ENCODE measurements at places on chromosomes 6 and 20.

GRCh38 chr20:54474866-54475265 lies 527 bp upstream of the DOK5 start:
- no peak for DNase-seq

DNA sequence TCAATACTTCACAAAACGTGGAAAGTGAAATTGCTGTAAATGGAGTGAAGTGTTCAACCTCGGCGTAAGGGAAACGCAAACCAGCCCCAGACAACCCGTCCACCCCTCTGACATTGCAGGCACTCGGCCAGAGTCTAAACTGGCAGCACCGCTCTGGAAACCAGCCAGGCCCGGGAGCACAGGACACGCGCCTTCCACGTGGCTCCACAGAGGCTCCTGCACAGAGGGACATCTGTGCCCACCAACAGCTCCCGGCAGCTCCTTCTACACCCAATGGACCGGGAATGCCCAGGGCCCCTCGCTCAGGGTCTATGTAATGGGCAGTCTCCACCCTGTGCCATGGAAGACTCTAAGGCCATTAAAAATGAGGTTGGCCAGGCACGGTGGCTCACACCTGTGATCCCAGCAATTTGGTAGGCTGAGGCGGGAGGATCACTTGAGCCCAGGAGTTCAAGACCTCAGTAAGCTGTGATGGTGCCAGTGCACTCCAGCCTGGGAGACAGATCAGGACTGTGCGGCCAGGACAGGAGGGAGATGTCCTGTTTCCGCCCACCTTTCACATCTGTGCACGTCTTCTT lies 3.4 kb upstream of the HELZ2 start:
- DNase-seq: no peak

- no peak for DNase-seq
Observed at GRCh38 chr6:161038229-161039031, 46.9 kb downstream of the MAP3K4 start.

GRCh38 chr6:80338201-80338836 lies 231.8 kb downstream of the BCKDHB start:
- DNase-seq: peak; percentile 93

DNA sequence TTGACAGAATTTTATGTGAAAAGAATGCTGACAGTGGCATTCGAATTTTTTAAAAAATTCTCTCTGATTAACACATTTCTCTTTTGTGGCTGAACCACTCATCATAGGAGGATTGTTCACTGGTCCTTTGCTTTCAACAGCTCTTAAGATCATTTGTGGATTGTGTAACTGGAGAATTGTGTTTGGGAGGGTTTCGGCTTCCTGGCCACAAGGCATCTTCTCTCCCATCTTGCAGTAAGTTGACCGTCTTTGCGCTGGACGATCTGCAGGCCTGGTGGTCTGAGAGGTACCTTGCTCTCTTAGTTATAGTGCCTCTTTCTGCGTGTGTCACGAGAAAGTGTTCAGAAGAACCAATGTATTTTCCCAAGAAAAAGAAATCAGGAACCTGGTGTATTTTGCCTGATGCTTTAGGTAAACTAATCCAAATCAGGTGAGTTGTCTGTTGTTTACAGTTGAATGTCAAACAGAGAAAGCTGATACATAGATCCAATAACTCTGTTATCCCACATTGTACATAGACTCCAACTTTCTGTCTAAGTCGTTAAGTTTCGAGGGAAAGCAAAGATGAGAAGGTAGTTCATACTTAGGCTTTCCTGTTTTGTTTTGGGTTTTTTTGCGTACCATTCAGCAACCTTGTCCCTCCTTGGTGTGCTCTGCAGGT lies 14.8 kb upstream of the EXOC2 start:
- no peak for DNase-seq

- DNase-seq: no peak
Observed at GRCh38 chr6:136757150-136757549, 35.1 kb downstream of the MAP3K5 start.

DNA sequence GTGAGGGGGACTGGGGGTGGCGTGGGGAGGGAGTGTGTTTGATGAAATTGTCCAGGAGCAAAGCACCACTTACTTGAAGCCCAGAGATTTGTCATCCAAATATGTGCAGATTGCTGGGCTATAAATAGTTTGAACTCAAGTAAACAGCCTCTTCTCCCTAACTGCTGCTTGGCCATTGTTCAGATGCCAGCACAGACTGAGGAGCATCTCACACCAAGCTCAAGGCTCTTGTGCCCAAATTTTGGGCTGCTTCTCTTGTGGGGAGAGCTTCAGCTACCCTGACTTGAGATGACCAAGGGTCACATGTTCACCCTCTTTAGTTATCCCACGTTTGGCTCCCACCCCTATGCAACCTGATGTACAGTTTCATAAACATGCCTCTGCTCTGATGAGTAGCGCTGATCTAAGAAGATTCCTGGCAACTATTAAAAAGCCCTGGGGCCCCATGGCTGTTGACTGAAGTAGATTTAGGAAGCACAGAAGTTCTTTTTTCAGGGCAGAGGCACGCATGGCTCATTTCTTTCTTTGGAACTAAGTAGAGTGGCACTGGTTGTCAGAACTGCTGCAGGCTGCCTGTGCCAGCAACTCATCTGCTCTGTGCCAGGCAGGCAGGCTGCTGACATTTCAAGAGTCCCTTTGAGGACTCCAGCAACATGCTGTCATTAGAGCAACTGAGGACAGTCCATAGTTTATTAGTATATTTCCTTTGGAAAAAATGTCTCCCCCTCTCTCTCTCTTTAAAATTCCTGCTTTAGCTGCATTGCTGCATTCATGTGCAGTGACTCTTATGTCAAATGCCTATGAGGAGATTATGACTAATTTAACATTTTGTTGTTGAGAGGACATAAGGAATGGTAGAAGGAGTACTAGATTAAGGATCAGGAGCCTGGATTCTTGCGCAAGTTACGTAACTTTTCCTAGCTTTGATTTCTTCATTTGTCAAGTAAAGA lies 9.6 kb upstream of the PKIG start:
- no peak for DNase-seq

GRCh38 chr20:59018817-59019216 lies 412 bp upstream of the TUBB1 start:
- no peak for DNase-seq

DNA sequence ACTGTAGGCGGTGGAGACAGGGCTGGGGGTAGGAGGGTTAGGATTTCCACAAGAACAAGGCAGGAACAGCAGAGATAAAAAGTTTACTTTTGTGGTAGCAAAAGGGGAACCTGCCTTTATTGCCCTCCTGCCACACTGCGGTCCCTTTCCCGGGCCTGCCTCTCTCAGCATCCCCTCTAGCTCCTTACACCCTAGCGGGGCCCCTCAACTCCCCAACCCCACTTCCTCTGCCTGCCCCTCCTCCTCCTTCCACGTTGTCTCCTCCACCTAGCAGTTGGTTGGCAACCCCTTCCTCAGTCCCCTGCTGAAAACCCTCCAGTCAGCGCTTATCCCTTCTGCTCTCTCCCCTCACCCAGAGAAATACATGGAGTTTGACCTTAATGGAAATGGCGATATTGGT lies 714 bp downstream of the AIF1 start:
- DNase-seq: no peak

GRCh38 chr6:138025528-138025978 lies 81.7 kb downstream of the PERP start:
- DNase-seq: no peak

DNA sequence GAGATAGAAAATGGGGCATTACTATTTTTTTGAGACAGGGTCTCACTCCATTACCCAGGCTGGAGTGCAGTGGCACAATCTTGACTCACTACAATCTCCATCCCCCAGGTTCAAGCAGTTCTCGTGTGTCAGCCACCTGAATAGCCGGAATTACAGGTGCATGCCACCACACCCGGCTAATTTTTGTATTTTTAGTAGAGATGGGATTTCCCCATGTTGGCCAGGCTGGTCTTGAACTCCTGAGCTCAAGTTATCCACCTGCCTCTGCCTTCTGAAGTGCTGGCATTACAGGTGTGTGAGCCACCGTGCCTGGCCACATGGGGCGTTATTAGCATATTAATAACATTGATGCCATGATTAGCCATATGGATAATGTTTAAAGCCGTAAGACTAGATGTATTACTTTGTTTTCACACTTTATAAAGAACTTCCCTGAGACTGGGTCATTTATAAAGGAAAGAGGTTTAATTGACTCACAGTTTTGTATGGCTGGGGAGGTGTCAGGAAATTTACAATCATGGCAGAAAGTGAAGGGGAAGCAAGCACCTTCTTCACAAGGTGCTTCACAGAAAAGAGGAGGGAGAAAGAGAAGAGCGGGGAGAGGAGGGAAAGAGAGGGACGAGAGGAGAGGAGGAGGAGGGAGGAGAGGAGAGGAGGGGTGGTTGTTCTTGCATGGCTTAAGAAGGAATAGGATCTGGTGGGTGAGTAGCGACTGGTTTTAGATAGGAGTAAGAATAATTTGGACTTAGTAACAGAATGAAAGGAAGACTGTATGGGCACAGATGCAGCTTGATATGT lies 51.9 kb downstream of the MYO6 start:
- no peak for DNase-seq

DNA sequence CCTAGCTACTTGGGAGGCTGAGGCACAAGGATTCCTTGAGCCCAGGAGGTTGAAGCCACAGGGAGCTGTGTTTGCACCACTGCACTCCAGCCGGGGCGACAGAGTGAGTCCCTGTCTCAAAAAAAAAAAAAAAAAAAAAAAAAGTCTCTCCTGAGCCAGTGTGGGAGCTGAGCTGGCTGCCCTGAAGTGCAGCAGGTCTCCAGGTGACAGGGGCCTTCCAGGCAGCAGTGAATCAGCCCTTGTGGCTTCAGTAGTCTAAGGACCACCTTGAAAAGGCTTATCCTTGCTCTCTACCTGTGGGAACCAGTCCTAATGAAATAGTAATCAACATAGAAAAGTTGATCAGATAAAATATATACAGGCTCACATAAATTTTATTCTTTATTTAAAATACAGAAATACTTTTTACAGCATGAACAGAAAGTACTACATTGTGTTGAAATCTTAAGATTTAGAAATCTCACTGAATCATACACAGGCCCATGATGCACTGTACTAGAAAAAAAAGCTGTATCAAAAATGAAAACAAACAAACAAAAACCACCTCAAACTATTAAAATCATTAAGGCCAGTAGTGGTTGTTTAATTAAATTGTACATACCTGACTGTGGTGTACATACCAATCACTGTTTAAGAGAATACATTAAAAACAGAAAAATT lies 128.9 kb downstream of the SCML4 start:
- no peak for DNase-seq

GRCh38 chr20:13392391-13392790 lies 171.3 kb downstream of the ISM1 start:
- no peak for DNase-seq

DNA sequence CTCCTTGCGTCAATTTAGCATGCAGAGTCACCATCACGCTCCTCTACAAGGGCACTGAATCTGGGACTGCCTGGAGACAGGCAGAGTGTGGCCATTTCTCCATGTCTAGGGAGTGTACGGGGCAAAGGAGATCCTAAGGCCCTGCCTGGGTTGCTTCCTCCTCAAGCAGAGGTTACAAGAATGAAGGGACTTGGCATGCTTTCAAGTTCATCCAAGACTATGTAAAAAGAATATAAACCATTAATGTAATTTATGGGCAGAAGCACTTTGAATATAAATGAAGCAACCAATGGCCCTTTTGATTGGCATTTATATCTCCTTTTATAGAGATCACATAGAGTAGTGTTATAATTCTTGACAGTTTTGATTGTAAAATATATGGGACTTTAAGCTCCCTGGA lies 137.5 kb downstream of the BTBD3 start:
- no peak for DNase-seq

DNA sequence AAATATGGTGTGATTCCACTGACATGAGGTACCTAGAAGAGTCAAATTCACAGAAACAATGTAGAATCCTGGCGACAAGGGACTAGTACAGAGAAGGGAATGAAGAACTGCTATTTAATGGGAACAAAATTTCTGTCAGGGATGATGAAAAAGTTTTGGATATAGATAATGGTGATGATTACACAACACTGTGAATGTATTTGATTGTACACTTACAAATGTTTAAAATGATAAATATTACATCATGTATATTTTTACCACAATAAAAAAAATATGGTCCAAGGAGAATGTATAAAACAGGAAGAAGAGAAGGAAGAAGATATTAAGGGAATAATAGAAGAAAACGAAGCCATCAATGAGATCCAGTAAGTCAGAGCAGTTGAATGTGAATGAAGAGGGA lies 8.4 kb upstream of the E2F3 start:
- no peak for DNase-seq

DNA sequence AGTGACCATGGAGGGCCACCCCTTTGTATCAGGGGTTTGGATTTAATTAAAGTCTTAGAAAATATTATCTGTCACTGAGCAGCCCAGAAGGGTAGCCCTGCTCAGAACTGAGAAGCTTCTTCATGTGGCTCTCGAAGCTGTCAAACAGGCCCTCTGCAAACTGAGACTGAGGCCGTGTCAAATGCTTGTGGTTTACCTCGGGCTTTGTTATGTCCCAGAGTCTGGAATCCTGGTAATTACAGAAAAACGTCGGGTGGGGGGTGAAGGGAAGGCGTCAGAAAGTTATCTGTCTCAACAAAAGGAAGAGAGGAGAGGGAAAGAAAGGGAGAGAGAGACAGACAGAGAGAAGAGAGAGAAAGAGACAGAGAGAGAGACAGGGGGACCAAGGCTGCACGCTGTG lies 200.8 kb downstream of the BMP7 start:
- DNase-seq: no peak

DNA sequence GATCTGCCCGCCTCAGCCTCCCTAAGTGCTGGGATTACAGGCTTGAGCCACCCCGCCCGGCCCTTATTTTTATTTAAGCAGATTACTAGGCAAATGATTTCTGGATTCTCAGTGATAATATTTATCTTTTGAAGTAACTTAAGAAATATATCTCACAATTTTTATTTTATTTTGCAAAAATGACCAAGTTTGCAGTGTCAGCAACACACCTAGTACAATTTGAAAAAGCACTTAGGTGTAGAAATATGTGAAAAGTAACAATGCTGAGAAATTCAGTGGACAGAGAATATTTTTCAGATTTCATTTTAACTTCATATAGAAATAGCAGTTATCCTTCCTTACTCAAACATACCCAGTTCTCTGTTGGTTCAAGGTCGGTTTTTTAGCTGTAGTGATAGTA lies 78.9 kb upstream of the XRN2 start:
- DNase-seq: no peak

GRCh38 chr6:45518013-45518720 lies 140.4 kb upstream of the SUPT3H start:
- DNase-seq: no peak

- DNase-seq: no peak
Observed at GRCh38 chr20:7770578-7770977, 169.7 kb downstream of the HAO1 start.

- DNase-seq: no peak
Observed at GRCh38 chr20:41370176-41370575, 3.6 kb upstream of the EMILIN3 start.
